ENCODE measurements at places on chromosomes 12 and 14.
A peak's percentile ranks its signal among the peaks of the same experiment; 100 is the strongest.

GRCh38 chr12:5022025-5022424 is 21.7 kb upstream of the KCNA5 start:
- no peak for DNase-seq

GRCh38 chr14:21038441-21039422 is 3.4 kb upstream of the RNASE7 start:
- no peak for DNase-seq

- no peak for DNase-seq
Observed at GRCh38 chr12:88595697-88596096, 15.4 kb upstream of the KITLG start.

- DNase-seq, result no peak
Observed at GRCh38 chr12:9702255-9702654, 30.6 kb downstream of the CLECL1 start.

- no peak for DNase-seq
Observed at GRCh38 chr12:33634544-33634943, 194.9 kb upstream of the SYT10 start.

- no peak for DNase-seq
Observed at GRCh38 chr14:98819867-98820206, 452.2 kb downstream of the BCL11B start.

DNA sequence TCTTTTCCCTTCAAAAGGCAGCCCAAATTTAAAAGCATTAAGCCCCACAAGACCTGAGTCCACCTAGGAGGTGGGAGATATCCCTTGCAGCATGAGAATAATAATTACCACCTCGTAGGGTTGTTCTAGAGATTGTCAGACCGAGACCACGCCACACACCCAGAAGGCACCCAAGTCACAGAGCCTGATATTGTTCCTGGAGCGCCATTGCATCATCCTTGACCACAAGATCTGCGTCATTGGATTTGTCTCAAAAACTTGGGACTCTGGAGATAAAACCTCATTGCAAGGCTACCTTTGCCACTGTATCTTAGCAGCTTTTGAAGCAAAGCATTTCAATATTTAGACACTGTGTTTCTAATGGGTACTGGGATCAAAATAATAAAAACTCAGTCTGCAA is 29.4 kb upstream of the PPP2R5C start:
- DNase-seq, result no peak

DNA sequence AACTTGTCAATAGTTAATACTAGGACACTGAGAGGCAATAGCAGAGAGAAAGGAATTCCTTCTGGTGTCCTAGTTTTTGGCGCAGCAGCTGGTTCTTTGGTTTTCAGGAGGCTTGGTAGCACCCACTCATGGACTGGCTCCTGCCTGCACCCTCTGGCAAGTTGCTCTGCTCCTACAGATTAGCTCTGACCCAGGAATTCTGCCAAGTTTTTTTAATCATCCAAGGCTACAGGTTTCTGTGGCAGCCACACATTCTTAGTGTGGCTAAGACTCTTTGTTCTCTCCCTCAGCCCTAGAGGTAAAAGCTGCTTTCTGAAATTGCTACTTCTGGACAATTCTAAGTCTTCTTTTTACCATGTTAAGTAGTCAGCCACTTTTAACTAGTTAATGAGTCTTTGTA is 72.0 kb upstream of the FKBP4 start:
- DNase-seq, result no peak

GRCh38 chr12:25364529-25365339 is 114.0 kb upstream of the KRAS start:
- peak; percentile 45 for DNase-seq

DNA sequence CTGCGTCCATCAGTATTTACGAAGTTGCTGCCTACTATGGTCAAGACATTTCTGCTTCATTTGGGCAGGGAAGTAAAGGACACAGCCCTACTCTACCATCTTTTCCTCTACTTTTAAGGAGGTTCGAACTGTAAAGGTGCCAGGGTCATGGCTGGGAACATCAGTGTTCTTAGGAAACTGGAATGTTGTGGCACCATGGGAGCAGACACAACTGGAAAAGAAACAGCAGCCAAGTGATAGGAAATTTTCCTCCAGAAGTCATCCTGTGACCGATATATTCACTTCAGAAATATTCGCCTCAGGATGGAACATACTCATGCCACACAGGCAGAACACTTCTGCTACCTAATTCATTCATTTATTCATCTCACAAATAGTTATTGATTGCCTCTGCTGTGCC is 104.4 kb downstream of the ETV6 start:
- DNase-seq, result no peak

DNA sequence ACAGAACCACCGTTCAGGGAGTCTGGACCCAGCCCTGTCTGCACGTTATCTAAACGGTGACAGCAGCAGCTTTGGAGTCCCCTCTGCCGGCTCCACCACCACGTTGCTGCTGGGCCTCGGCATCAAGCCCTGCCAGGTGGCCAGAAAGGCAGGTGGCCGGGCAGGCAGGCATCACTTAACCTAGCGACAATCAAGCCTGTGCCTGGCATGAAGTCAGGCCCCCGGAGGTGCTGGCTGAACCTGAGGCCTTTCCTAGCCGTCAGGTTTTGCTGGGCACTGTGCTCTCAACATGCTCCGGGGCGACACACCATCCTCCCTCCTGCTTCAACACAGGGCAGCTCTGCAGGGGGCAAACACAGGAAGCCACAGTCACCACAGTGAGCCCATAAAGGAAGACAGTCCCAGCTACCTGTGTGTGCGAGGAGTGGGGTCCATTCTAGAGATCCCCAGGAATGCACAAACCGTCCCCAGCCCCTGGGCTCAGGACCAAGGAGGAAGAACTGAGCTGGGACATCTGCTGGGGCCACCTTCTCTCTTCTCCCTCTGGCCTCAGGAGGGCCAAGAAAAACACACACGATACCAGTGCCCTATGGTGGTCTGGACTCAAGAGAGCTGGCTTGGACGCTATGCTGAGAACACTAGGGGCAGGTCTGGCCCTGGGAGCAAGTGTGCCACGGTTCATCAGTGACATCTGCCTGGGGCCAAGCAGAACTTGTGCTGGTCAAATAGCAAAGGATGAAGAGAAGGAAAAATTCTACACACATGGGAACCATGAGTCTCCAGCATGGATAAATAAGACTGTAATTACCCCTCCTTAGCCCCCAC is 44.7 kb downstream of the CCDC88C start:
- no peak for DNase-seq

- DNase-seq, result no peak
Observed at GRCh38 chr12:20376984-20377383, 8.6 kb downstream of the PDE3A start.

GRCh38 chr14:21058903-21059302 is 1.3 kb downstream of the RNASE8 start:
- DNase-seq, result no peak

- DNase-seq, result no peak
Observed at GRCh38 chr14:77046721-77047120, 18.2 kb upstream of the IRF2BPL start.

DNA sequence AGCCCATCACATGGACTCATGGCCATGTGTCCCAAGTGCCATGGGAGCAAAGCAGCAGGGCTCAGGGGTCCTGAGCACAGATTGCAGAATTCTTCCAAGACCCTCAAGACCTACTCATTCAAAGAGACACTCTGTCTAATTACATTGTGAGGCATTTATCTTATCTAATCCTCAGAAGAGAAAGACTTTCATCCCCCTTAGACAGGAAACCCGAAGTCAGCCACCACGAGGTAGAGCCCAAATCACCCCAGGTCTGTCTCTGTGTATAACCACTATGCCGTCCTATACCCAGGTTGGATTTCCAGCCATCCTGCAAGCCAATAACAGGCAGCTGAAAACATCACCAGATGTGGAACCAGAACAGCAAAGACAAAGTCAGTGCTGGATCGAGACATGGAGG is 8.9 kb upstream of the BCL11B start:
- DNase-seq, result no peak

GRCh38 chr14:68112442-68112841 is 292.9 kb downstream of the RAD51B start:
- no peak for DNase-seq

- DNase-seq, result no peak
Observed at GRCh38 chr12:79086541-79087296, 222.1 kb downstream of the SYT1 start.

- DNase-seq, result no peak
Observed at GRCh38 chr14:92040431-92041051, 682 bp upstream of the TRIP11 start.

GRCh38 chr14:33280646-33281045 is 342.0 kb downstream of the NPAS3 start:
- DNase-seq, result no peak

GRCh38 chr12:125189015-125189414 is 123.8 kb downstream of the AACS start:
- DNase-seq, result no peak

GRCh38 chr12:88298014-88298682 is 156.0 kb downstream of the TMTC3 start:
- no peak for DNase-seq

GRCh38 chr14:72771561-72771960 is 122.3 kb downstream of the DPF3 start:
- DNase-seq, result no peak

DNA sequence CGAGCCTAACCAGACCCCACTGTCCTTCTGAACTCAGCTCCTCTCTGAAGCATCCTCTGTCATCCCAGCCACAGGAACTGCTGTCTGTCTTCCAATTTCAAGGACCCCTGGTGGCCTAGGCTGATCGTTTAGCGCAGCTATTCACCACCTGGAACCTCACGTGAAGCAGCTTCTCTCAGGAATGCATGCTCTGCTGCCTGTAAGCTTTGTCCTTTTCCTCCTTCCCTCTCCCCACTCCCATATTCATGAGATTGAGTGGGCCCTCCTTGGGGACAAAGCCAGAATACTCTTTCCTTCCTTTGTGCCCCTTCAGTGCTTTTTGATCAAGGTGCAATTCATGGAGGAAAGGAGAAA is 17.2 kb downstream of the DPF3 start:
- no peak for DNase-seq

DNA sequence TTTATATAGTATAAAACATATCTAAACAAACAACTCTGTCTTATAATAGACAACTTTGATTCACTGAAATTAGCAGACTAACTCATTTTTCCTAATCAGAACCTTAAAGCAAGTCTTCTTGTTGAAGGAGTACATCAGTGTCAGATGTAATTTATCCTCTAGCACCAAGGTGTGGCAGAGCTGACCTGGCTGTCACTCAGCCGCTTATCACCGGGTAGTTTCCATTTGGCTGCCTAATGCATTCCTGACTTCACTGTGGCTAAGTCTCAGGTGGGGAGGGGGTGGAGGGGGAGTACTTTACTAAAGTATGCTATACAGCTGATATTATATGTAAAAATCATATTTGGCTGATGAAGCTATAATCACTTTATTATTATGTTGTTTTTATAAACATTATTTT is 339.9 kb upstream of the RGS6 start:
- DNase-seq, result no peak

GRCh38 chr14:26204728-26205479 is 392.9 kb downstream of the NOVA1 start:
- no peak for DNase-seq

GRCh38 chr12:11752403-11753149 is 103.1 kb downstream of the ETV6 start:
- no peak for DNase-seq

DNA sequence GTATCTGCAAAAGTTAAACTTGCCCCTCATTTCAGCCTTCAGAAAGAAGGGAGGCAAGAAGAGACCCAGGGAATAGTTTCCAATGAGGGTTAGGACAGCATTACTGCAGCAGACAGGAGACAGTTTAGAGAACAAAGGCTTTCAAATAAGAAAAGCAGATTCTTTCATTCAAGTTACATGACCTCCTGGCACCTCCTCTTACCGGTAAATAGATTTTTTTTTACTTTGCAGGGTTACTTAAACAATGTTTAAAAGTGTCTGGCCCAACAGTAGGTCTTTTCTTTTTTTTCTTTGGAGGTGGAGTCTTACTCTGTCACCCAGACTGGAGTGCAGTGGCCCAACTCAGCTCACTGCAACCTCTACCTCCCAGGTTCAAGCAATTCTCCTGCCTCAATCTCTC is 47.1 kb downstream of the SINHCAF start:
- no peak for DNase-seq

GRCh38 chr12:93713060-93713459 is 35.9 kb downstream of the CRADD start:
- no peak for DNase-seq

- no peak for DNase-seq
Observed at GRCh38 chr14:92323011-92323915, at the start of gene SLC24A4. SLC24A4 (plus strand) TSS chr14:92323165; CDS start chr14:92323831, 666 bp downstream.

- DNase-seq, result no peak
Observed at GRCh38 chr12:93287149-93287548, 90.6 kb upstream of the NUDT4 start.

DNA sequence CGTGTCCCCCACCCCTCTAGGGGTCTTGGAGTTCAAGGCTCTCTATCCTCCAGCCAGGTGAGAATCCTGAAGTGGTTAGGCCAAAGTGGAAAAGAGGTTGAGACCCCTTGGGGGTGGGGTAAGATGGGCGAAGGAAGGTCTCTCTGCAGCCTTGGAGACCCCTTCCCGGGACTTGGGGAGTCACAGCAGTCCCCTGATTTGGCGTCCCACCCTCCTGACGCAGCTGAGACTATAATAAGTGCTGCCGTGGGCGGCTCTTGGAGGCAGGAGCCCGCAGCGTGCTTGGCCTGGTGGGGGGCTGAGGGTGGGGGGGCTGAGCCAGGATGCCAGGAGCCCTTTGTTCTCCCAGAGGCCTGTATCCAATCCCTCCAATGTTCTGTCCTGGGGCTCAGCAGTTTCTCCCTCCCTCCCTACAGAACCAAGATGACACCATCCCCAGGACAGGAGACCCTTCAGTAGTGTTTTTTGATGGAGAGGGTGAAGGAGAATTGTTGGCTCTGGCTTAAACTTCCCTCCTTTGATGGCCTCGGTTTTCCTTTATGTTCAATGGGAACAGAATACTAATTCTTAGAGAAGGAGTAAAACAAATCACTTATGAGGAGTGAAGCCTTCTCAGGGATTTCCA is 1.5 kb upstream of the AGAP2 start:
- DNase-seq, result no peak

GRCh38 chr12:24839268-24839791 is 109.6 kb downstream of the BCAT1 start:
- peak; percentile 52 for DNase-seq

DNA sequence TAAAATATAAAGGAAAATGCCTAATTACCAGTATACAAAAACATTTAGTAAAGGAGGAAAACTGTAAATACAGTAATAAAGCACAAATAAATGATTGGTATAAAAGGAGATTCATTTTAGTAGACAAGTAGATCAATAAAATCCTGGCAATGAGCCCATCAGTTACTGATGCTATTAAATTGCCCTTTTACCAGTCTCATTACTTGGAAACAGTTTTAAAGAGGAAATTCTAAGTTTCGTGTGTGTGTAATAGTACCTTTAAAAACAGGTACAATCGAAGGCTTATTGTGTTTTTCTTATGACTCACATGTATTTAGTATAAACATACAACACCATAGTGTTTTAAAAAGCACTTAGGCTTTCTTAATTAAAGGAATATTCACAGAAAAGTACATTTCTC is 46.4 kb upstream of the SYT10 start:
- DNase-seq, result no peak

GRCh38 chr14:76194327-76194726 is 42.6 kb downstream of the GPATCH2L start:
- no peak for DNase-seq

All from stimulated activated CD8-positive, alpha-beta memory T cell treated with anti-CD3 and anti-CD28 coated beads, Interleukin-4, amount 100 ng/mL, for 24 hours (primary cell).